Activated naive CD4-positive, alpha-beta T cell treated with anti-CD3 and anti-CD28 coated beads for 36 hours (primary cell): ENCODE measurements at places on chromosomes 7 and 10.
A peak's percentile ranks its signal among the peaks of the same experiment; 100 is the strongest.

DNA sequence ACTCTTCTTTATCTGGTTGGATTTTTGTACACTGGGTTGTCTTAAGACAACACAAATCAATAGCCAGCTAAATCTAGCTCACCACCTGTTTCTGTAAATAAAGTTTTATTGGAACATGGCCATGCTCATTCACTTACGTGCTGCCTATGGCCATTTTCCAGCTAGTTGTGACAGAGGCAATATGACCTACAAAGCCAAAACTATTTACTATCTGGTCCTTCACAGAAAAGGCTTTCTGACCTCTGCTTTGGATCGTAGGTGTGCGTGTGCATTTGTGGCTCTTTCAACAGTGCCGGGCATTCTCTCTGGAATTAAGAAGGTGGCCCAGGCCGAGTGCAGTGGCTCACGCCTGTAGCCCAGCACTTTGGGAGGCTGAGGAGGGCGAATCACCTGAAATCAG, 45.5 kb downstream of the NRAP start:
- H3K36me3 ChIP-seq: no peaks in the 10 kb centered on the region
- DNase-seq: no peak
- no peak overlapping the region for H3K4me3 ChIP-seq
- peaks cover 39% of the 10 kb centered on the region for H3K27me3 ChIP-seq
- no peak overlapping the region for H3K27ac ChIP-seq

DNA sequence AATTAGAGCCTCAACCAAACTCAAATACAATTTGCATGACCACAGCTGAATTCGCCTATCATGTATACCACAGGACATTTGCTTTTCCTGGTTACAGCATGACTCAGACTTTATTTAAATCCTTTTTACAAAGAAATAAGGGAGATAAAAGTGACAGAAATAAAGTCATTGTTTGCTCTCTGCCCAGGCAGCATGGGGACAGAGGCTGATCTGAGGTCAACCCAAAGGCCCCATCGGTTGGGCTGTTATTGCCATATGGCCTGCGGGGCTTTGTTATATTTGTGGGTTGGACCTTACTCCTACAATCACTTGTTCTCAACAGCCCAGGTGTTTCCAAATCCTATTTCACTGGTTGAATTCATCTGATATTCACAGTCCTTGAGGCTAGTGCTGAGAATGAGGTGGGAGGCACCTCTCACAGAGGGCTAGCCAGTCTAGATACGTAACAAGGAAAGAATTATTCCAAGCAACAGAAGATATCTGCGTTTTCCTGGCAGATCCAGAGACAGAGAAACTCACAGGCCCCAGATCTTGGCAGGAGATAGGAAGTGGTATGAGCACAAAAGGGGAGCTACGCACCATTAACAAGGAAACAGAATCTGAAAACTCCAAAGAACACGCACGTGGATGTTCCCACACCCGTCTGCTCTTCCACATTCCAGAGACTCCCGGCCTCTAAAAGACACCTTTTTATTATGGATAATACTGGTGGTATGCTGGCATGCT, 117.3 kb downstream of the HIPK2 start:
- no peaks in the 10 kb centered on the region for H3K27me3 ChIP-seq
- H3K27ac ChIP-seq: no peak overlapping the region
- no peak for DNase-seq
- H3K36me3 ChIP-seq: no peaks in the 10 kb centered on the region
- H3K4me3 ChIP-seq: no peak overlapping the region
- H3K4me1 ChIP-seq: peaks cover 14% of the 10 kb centered on the region

- DNase-seq: no peak
- no peaks in the 10 kb centered on the region for H3K4me1 ChIP-seq
- H3K27ac ChIP-seq: no peak overlapping the region
- no peaks in the 10 kb centered on the region for H3K27me3 ChIP-seq
These were observed 103.1 kb upstream of the PARD3 start for GRCh38 chr10:34918060-34918775.

- H3K36me3 ChIP-seq: no peaks in the 10 kb centered on the region
- no peak overlapping the region for H3K4me3 ChIP-seq
- H3K4me1 ChIP-seq: no peaks in the 10 kb centered on the region
- no peaks in the 10 kb centered on the region for H3K27me3 ChIP-seq
These were observed 533.0 kb downstream of the PTPRN2 start for GRCh38 chr7:158054611-158055010.

GRCh38 chr7:12646139-12646538, 41.3 kb upstream of the ARL4A start:
- no peak for DNase-seq
- H3K27ac ChIP-seq: no peak overlapping the region
- H3K27me3 ChIP-seq: no peaks in the 10 kb centered on the region
- no peak overlapping the region for H3K4me3 ChIP-seq
- H3K4me1 ChIP-seq: no peaks in the 10 kb centered on the region

DNA sequence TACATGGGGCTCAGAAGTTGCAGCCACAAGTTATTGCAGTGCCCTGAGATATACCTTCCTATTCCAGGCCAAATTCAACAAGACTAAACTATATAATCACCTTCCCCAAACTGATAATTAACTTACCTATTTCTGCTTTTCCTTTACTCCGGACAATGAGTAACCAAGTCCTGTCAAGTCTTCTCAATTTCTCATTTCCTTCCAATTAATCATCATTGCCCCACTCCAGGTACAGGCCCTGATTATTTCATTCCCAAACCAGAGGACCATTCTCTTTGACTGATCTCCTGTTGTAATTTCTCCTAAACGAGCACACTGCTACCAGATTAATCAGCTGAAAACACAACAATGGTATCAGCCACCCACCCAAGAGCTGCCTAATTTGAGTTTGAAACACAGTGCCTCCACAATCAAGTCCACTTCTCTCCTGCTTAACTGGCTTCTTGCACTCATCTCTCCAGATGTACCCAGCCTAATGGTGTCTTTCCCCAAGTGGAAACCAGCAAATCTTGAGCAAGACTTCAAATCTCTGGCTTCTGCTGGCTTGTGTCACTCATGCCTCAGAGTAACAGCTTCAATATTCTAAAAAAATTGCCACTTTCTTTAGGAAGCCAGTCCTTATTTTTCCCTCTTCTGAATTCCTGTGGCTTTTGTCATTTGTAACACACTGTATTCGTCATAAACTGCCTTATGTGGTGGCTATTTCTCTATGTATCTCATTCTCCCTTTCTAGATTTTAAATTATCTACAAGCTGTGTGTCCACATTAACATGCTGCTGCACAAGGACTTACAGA, 89.1 kb downstream of the CDK6 start:
- DNase-seq: no peak
- no peak overlapping the region for H3K27ac ChIP-seq
- no peaks in the 10 kb centered on the region for H3K27me3 ChIP-seq
- no peak overlapping the region for H3K4me3 ChIP-seq
- H3K36me3 ChIP-seq: peaks cover 32% of the 10 kb centered on the region

GRCh38 chr7:518630-519483, 789 bp downstream of the PDGFA start:
- H3K36me3 ChIP-seq: no peaks in the 10 kb centered on the region
- no peak overlapping the region for H3K27ac ChIP-seq
- H3K27me3 ChIP-seq: peaks cover 33% of the 10 kb centered on the region
- H3K4me3 ChIP-seq: peak overlapping the region; percentile 81
- peak; percentile 75 for DNase-seq
- H3K4me1 ChIP-seq: peaks cover 20% of the 10 kb centered on the region

DNA sequence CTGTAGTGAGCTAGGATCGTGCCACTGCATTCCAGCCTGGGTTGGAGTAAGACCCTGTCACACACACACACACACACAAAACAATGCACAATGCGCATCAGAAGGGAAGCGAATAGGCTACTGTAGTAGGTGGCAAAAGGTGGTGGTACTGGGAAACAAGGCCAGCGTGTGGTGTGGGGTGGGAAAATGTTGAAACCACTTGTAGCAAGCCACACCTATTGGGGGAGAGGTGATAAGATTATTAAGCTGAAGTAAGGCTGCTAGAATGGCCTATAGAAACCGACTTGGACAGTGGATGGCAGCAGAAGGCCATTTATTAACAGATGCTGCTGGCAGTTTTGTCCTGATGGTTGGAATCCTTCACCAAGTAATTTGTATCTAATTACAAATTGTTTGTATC, 7.2 kb upstream of the CHCHD1 start:
- H3K4me1 ChIP-seq: peaks cover 31% of the 10 kb centered on the region
- peaks cover 41% of the 10 kb centered on the region for H3K36me3 ChIP-seq
- H3K27ac ChIP-seq: no peak overlapping the region

DNA sequence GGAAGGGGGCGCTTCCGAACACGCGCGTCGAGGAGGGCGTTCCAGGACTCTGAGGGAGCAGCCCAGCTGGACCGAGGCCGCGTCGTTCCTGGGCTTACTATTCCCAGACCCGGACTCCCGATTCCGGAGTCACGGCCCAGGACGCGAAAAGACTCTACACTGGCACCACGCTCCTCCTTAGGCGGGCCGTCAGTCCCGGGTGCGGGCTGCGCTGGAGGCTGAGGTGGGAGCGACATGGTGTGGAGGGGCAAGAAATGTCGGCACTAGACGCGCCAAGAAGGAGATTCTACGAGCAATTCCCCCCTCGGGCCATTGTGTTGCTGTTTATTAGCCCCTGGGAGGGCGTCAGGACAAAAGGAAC, 584 bp upstream of the RUNDC3B start:
- no peak for DNase-seq
- no peak overlapping the region for H3K27ac ChIP-seq
- peaks cover 6% of the 10 kb centered on the region for H3K27me3 ChIP-seq

DNA sequence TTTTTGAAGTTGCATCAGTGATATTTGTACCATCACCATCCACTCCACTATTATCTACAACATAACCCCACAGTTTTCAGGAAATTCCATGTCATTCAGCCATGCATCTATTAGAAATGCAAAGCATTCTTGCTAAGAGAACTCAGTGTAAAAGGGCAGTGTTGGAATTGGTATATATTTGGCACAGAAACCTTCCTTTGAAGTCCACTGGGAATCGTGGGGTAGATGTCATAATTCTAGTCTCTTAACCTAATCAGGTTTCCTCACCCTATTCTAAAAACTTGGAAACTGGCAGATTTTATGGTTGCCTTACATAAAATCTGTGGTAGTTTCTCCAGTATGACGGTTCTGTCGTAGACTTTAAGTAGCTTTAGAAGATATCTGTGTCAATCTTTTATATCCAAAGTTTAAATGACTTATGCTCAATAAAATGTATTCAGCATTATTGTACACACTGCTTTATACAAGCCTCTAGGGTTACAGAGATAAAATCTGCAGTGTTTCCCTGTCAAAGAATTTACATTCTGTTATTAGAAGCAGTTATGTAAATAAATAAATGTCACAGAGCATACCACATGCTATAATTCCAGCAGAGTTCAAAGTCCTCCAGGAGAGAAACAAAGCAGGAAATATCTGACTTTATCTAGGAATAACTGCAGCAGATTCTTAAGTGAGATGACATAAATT, 704.4 kb upstream of the CELF2 start:
- H3K27ac ChIP-seq: no peak overlapping the region
- peaks cover 13% of the 10 kb centered on the region for H3K27me3 ChIP-seq
- no peak overlapping the region for H3K4me3 ChIP-seq

GRCh38 chr7:27730112-27730511, 9.8 kb upstream of the TAX1BP1 start:
- no peaks in the 10 kb centered on the region for H3K36me3 ChIP-seq
- H3K27ac ChIP-seq: no peak overlapping the region
- H3K4me3 ChIP-seq: no peak overlapping the region
- no peak for DNase-seq

GRCh38 chr7:115183431-115184057, 261.6 kb downstream of the MDFIC start:
- H3K27ac ChIP-seq: no peak overlapping the region
- no peaks in the 10 kb centered on the region for H3K36me3 ChIP-seq

DNA sequence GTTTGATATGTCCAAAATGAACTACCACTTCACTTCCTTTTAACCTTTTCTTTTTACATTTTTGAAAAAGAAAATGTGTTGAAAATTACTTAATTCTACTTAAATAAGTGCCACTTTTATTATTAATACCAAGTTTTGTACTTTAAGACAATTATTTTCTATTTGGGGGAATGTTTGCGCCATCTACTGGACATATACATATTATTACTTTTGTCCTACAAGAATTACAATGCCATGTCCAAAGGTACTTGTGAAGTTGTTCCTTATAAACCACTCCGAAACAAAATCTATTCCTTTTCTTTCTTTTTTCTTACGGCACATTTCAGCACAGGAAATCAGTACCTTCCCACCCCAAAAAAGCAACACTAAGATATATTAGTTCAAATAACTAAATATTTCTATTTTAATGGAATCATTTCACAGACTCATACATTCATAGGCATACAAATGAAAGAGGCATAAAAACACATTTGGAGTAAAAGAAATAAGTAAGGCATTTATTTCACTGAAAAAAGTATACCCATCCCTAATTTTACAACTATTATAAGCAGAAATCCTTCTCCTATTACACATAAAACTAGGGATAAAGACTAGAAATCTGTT, 169.9 kb downstream of the RNF133 start:
- no peak overlapping the region for H3K4me3 ChIP-seq
- H3K36me3 ChIP-seq: no peaks in the 10 kb centered on the region
- H3K4me1 ChIP-seq: no peaks in the 10 kb centered on the region
- no peak for DNase-seq

DNA sequence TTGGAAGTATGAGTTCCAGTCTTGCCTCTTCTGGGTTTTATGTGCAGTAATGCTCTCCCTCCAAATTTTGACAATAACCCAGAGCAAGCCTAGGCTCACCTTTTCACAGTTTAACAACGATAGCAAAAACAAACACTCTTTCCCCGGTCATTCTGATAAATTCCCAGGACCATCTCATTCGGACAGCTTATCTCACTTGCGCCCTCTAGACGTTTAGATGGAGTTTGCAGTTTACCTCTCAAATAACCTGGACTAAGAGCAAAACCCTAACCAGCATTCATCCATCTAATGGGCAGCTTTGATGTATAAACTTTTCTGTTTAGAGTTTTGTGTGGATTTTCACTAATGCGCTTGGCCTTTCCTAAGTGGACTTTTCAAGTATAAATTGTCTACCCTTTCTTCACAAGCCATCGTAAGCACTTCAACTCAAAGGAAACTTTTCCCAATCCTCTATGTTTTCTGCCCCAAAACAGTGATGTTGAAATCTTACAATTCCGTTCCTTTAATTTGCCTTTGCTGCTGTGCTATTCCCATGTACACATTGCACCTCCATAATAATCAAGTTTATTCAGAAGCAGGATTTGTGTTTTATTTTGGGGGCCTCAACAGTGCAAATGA, 114.9 kb downstream of the HDAC9 start:
- H3K27me3 ChIP-seq: no peaks in the 10 kb centered on the region
- no peak for DNase-seq
- H3K36me3 ChIP-seq: no peaks in the 10 kb centered on the region
- H3K4me1 ChIP-seq: no peaks in the 10 kb centered on the region
- H3K27ac ChIP-seq: no peak overlapping the region
- H3K4me3 ChIP-seq: no peak overlapping the region

DNA sequence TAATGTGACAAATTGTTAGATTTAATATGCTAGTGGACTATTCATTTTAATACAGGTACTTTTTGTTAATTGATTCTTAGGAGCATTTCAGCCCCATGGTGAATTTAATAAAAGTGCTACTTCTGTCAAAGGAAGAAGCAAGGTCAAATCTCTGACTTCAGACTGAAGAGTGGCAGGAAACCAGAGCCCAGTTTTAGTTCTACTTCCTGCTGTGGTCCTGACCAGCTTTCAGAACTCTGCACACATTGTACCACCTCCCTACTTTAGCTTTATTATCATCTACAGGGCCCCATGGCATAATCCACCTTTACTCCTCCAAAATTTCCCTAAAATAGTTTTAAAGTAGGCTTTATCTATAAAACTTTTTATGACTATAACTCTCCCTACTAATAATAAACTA, 33.7 kb downstream of the CTTNBP2 start:
- H3K4me3 ChIP-seq: no peak overlapping the region
- no peak for DNase-seq
- peaks cover 3% of the 10 kb centered on the region for H3K27me3 ChIP-seq
- H3K27ac ChIP-seq: no peak overlapping the region
- no peaks in the 10 kb centered on the region for H3K36me3 ChIP-seq
